Breast epithelium (tissue), 4 donors: ENCODE measurements at places on chromosomes 7 and 10. TPM values are rescaled to one million over a fixed set of nuclear protein-coding genes. Genes with fewer than 3 reads are reported as not detected.

The ACTL6B gene
- total RNA-seq = not detected

The SLC12A9 gene
- total RNA-seq = 16.7 TPM

The BHLHA15 gene
- total RNA-seq = 0.59 TPM

The MRLN gene
- not detected for total RNA-seq

The EPHB6 gene
- 5.2 TPM for total RNA-seq

The NKX2-3 gene
- total RNA-seq = 0.15 TPM

The SEC31B gene
- total RNA-seq = 9.8 TPM

The ACTR3C gene
- 5.0 TPM for total RNA-seq

The PKD2L1 gene
- 1.5 TPM for total RNA-seq

The NOBOX gene
- total RNA-seq = not detected

The NPY4R2 gene
- not detected for total RNA-seq

The EPHA1 gene
- total RNA-seq = 15.4 TPM

The OPALIN gene
- total RNA-seq = not detected

The DLX5 gene
- not detected for total RNA-seq

The TAS2R39 gene
- not detected for total RNA-seq

The BEND7 gene
- total RNA-seq = 9.9 TPM

The FLNC gene
- 7.5 TPM for total RNA-seq
